T-cell (primary cell): ENCODE measurements at places on chromosomes 1 and 21. TPM values are rescaled to one million over a fixed set of nuclear protein-coding genes. Genes with fewer than 3 reads are reported as not detected.

- no peak overlapping the region for H3K27ac ChIP-seq
- H3K27me3 ChIP-seq = no peaks in the 10 kb centered on the region
- peaks cover 37% of the 10 kb centered on the region for H3K36me3 ChIP-seq
Measured at GRCh38 chr1:233016798-233017197, 66.4 kb downstream of the NTPCR start.

DNA sequence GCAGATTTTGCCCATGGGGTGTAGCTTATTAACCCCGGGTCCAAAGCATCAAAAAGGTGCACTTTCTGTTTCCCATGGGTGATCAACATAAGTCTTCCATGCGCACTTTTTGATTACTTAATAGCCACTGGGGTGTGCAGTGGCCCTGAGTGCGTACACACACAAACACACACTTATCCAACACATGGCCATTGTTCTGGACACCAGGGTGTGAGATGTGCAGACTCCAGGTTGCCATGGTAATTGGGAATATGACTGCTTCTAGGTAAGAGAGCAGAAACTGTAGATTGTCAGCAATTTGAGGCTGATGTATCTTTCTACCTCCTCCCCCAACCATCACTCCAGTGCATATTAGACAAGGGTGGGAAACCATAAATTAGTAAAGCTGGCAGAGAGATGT is 68.8 kb downstream of the MAB21L3 start:
- H3K36me3 ChIP-seq = no peaks in the 10 kb centered on the region
- H3K27me3 ChIP-seq = no peaks in the 10 kb centered on the region
- no peaks in the 10 kb centered on the region for H3K4me1 ChIP-seq
- DNase-seq = no peak
- H3K4me3 ChIP-seq = no peak overlapping the region
- no peak overlapping the region for H3K27ac ChIP-seq

- H3K4me3 ChIP-seq = no peak overlapping the region
- no peak for DNase-seq
- H3K36me3 ChIP-seq = no peaks in the 10 kb centered on the region
- H3K27ac ChIP-seq = no peak overlapping the region
Measured at GRCh38 chr21:41776778-41777177, 9.9 kb upstream of the RIPK4 start.

- H3K27me3 ChIP-seq = no peaks in the 10 kb centered on the region
- no peak overlapping the region for H3K4me3 ChIP-seq
Measured at GRCh38 chr1:180360333-180361075, 130.4 kb downstream of the LHX4 start.

- H3K27me3 ChIP-seq = no peaks in the 10 kb centered on the region
- DNase-seq = no peak
- H3K27ac ChIP-seq = no peak overlapping the region
- H3K4me3 ChIP-seq = no peak overlapping the region
Measured at GRCh38 chr1:95396557-95396956, 162.5 kb downstream of the RWDD3 start.

DNA sequence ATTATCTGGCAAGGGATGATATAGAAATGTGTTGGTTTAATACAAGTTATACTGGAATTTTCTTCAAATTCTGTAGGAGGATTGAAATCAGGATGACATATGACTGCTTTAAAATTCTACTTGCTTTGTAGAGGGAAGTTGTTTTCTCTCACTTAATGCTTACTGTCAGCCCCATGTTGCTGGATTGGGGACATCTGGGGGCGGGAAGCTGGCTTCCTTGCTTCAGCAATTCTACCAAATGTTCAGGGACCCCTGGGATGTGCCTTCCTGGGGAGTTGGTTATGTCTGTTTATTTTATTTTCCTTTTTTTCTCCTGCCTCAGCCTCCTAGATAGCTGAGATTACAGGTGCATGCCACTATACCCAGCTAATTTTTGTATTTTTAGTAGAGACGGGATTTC is 63.5 kb downstream of the CNIH3 start:
- no peak overlapping the region for H3K27ac ChIP-seq
- H3K4me1 ChIP-seq = no peaks in the 10 kb centered on the region
- no peak overlapping the region for H3K4me3 ChIP-seq

DNA sequence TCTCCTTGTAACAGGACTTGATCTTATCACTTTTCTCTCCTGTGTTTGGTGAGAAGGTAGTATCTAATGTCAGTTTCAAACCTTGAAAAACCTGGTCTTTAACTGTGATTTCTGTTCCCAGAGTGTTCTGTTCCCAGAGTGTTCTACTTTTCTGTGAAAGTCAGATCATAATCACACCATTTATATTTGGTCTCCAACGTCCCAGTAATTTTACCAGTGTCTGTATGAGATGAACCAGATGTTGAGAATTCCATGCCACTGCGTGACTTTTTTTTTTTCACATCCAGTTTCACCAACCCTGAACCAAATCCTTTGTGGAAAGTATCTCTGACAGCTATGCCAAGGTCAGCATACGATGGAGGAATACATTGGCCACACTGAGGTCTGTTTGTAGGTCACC is 365.2 kb downstream of the USP25 start:
- no peaks in the 10 kb centered on the region for H3K4me1 ChIP-seq
- no peaks in the 10 kb centered on the region for H3K27me3 ChIP-seq
- no peak overlapping the region for H3K4me3 ChIP-seq

DNA sequence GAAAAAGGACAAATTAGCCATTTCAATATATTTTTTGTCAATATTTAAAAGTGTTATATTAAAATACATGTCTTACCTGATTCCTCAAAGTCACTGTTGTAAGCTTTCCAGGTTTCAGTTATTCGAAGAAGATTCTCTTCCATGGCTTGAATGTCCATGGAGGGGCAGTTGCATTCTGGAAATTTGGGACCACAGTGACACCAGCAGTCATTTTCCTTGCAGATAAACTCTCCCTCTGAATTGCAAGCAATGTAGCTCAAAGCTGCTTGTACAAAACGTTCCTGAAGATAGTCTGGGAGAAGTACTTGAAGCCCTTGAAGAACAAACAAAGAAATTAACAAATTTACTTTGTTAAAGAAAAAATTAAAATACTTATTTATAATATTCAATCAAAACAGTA is 251.7 kb downstream of the BRINP3 start:
- no peaks in the 10 kb centered on the region for H3K27me3 ChIP-seq
- no peaks in the 10 kb centered on the region for H3K4me1 ChIP-seq

DNA sequence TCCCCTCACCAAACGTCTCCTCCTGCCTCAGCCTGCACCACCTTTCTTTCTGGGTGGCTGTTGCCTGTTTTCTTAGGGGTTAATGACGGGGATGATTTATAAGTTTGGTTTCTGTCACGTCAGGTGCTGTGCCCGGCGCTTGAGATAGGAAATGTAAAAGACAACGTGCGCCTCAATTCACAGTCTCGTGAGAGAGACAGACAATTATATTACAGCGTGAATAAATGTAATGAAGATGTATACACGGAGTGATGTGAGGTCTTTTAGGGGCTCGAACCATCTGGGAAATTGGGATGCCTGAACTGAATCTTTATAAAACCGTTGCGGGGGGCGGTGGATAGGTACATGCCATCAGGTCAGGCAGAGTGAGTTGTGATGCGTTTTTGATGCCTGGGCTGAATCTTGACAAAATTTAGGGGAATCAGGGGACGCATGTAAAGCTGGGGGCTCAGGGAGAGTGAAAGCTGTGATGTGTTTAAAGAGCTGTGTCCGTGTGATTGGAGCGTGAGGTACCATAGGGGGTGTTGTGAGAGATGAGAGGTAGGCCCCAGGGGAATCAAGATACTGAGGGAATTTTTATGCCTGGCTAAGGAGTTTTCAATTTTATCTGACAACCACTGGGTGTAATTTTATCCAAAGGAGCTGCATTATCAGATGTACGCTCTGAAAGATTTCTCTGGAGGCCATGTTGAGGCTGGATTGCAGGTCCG is 831 bp downstream of the TIPRL start:
- no peaks in the 10 kb centered on the region for H3K27me3 ChIP-seq
- peaks cover 24% of the 10 kb centered on the region for H3K4me1 ChIP-seq
- no peaks in the 10 kb centered on the region for H3K36me3 ChIP-seq
- H3K4me3 ChIP-seq = peak overlapping the region; percentile 97
- H3K27ac ChIP-seq = peak overlapping the region; percentile 96

DNA sequence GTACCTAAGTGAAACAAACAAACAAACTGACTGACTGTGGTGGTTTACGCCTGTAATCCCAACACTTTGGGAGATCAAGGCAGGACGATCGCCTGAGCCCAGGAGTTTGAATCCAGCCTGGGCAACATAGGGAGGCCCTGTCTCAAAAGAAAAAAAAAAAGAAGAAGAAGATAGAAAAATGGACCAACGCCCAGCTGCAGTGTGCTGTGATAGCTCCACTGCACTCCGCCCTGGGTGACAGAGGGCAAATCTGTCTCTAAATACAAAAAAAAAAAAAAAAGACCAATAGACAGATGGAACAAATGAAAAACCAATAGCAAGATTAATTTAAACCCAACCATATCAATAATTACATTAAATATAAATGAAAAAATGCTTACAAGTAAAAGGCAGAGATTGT is 13.9 kb downstream of the AKR7A3 start:
- H3K4me3 ChIP-seq = no peak overlapping the region
- H3K27ac ChIP-seq = no peak overlapping the region
- no peak for DNase-seq
- H3K4me1 ChIP-seq = no peaks in the 10 kb centered on the region
- H3K27me3 ChIP-seq = peaks cover 24% of the 10 kb centered on the region

DNA sequence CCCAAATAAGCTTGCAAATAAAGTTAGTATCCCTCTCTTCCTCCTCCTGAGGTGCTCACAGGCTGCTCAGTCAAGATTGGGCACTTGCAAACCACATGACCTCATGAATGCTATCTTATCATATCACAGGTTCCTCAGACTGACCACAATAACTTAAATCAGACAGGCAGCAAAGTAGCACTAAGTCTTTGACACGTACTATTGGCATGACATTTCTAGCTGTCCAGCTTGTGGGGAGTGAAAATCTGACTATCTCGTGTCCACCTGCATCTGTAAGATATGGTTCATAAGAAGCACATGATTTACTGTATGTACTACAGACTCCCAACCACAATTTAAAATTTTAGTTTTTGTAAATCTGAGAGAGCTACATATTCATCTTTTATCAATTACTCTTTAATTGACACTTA is 58.0 kb upstream of the GFI1 start:
- H3K36me3 ChIP-seq = no peaks in the 10 kb centered on the region
- no peak overlapping the region for H3K4me3 ChIP-seq
- no peak for DNase-seq
- H3K27me3 ChIP-seq = no peaks in the 10 kb centered on the region
- no peak overlapping the region for H3K27ac ChIP-seq
- H3K4me1 ChIP-seq = no peaks in the 10 kb centered on the region

- H3K36me3 ChIP-seq = peaks cover 15% of the 10 kb centered on the region
- H3K27me3 ChIP-seq = no peaks in the 10 kb centered on the region
- DNase-seq = no peak
- no peak overlapping the region for H3K27ac ChIP-seq
- no peak overlapping the region for H3K4me3 ChIP-seq
- H3K4me1 ChIP-seq = peaks cover 2% of the 10 kb centered on the region
Measured at GRCh38 chr21:34900376-34900775, 148.7 kb downstream of the RUNX1 start.

DNA sequence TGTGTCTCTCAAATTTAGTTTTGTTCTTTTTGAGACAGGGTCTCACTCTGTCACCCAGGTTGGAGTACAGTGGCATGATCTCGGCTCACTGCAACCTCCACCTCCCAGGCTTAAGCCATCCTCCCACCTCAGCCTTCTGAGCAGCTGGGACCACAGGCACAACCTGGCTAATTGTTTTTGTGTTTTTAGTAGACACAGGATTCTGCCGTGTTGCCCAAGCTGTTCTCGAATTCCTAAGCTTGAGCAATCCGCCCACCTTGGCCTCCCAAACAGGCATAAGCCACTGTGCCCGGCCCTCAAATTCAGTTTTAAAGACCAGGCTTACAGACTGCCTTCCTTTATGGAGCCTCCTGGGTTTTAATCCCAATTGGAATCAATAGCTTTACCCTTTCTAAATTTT is 83.7 kb upstream of the SELENON start:
- H3K4me3 ChIP-seq = no peak overlapping the region
- H3K27ac ChIP-seq = no peak overlapping the region
- peaks cover 18% of the 10 kb centered on the region for H3K4me1 ChIP-seq
- no peaks in the 10 kb centered on the region for H3K27me3 ChIP-seq
- no peaks in the 10 kb centered on the region for H3K36me3 ChIP-seq

DNA sequence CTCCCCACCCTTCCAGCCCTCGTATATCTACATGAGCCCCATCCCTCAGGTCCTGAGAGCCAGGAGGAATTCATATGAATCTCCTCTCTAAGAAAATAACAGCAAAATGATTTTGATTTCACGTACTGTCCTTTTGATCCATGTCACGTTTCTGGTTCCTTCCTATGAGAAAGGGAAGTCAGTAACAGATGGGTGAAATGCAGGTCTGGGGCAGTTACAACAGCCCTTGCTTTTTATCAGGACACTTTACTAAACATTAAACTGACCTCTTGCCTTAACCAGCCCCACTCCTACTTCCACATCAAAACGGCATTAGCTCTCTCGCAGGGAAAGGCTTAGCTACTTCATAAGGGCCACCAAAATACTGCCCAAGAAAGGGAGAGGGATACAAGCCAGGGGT is 59.0 kb downstream of the SPATA46 start:
- H3K27ac ChIP-seq = no peak overlapping the region
- H3K4me1 ChIP-seq = no peaks in the 10 kb centered on the region
- H3K4me3 ChIP-seq = no peak overlapping the region
- no peak for DNase-seq
- no peaks in the 10 kb centered on the region for H3K36me3 ChIP-seq

DNA sequence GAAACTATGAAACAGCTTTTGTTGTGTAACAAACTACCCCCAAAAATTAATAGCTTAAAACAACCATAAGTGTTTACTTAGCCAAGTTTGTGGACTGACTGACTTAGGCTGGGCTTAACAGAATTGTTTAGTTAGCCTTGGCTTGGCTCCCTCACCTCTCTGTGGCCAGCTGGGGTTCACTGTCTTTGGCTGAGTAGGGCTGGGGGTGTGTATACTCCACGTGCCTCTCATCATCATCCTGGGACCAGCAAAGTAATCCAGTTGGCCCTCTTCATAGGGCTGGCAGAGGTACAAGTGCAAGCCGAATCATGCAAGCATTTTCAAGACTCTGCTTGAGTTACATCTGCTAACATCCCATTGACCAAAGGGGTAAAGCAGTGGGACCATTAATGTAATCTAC is 252.3 kb downstream of the BRINP2 start:
- H3K4me3 ChIP-seq = no peak overlapping the region
- H3K27ac ChIP-seq = no peak overlapping the region
- no peak for DNase-seq
- H3K4me1 ChIP-seq = no peaks in the 10 kb centered on the region
- no peaks in the 10 kb centered on the region for H3K27me3 ChIP-seq

The PGBD5 gene
- 0.09 TPM for total RNA-seq

The MTR gene
- total RNA-seq = 56.1 TPM

The SH2D1B gene
- total RNA-seq = 1.5 TPM

The LRRC71 gene
- not detected for total RNA-seq

The TNFRSF8 gene
- not detected for total RNA-seq

The CATSPERE gene
- total RNA-seq = 1.4 TPM

The OLIG2 gene
- total RNA-seq = not detected

The FBXO2 gene
- total RNA-seq = 8.4 TPM
